Stimulated activated CD8-positive, alpha-beta memory T cell treated with anti-CD3 and anti-CD28 coated beads, Interleukin-7, amount 100 ng/mL, for 24 hours (primary cell): ENCODE measurements at places on chromosomes 5 and 9.

DNA sequence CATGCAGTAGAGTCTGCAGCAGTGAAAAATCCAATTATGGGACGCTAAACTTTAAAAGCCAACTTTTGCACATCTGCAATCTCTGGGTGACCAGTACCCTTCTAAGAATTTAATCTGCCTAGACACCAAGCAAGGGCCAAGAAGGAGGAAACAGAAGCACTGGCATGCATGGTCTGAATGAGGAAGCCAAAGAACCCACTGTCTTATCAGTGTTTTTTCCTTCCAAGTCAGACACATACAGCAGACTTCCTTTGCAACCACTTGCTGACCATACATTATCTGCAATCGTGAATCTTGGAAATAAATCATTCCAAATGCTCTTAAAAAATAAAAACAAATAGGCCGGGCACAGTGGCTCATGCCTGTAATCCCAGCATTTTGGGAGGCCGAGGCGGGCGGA, 65.9 kb downstream of the DEPDC1B start:
- no peak for DNase-seq

DNA sequence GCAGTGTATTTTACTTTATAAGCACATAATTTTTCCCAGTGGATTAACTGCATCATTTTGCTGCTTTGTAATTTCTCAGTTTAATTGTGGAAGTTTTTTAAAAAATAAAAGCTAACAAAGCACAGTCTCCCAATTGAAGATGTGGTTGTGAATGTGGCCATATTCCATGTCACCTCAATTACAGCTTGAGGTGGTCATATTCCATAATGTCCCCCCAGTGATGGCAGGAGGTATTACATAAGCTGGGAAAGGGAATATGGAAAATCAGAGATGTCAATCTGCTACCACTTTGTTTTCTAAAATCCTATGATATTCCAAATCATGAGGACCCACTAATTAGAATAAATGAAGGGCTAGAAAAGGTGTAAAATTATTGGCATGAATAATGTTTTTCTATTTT, 1672.0 kb upstream of the CDH9 start:
- DNase-seq, result no peak

- DNase-seq, result no peak
Measured at GRCh38 chr5:37955748-37956147, 115.9 kb upstream of the GDNF start.

- no peak for DNase-seq
Measured at GRCh38 chr5:76144513-76145274, 61.5 kb downstream of the SV2C start.

DNA sequence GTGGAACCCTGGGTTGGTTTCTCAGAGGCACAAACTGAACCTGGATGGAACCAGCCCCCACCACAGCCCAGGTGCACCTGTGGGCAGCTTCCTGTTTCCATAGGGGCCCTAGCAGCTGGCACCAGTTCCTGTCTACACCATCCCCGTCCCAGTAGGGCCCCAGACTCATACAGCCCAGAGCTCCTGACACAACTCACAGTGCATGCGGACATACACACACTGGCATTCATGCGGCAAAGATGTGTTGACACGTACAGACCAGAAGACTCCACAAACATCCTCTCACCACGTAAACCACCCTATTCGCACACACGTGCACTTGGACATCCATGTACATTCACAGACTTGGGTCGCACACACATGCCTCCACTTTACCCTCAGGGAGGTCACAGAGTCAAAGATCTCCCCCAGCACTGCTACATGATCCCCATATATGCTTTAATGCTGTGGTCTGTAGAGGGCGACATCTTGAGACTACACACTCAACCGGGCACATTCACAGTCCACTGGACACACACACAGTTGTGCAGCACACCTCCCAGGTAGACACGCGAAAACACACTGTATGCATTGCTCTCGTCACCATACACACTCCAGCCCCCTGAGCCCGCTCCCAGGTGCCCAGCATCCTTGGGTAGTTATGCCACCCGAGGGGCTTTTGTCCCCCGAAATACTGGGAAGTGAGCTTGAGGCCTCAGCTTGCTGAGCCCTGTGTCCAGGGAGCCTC, 22.4 kb downstream of the CXXC5 start:
- no peak for DNase-seq

DNA sequence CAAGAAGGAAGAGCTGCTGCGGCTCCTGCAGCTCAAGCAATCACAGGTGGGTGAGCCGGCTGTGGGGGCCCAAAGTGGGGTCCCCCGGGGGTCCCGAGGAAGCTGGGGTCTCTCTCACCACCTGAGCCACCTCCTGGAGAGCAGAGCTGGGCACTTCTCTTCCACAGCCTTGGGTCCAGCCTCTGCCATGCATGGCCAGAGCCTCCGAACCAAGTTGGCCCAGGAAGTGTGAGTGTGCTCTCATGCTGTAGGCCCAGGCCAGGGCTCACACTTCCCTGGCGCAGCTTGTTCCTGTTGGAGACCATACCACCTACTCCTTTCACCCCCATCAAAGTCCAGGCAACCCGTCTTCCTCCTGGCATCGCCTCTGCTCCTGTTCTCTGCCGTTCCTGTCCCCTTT, 19.7 kb downstream of the HMCN2 start:
- DNase-seq, result no peak

GRCh38 chr5:59117320-59117719, 534.4 kb downstream of the RAB3C start:
- DNase-seq, result no peak

- DNase-seq, result no peak
Measured at GRCh38 chr5:7755958-7756357, 95.0 kb downstream of the CFAP90 start.

DNA sequence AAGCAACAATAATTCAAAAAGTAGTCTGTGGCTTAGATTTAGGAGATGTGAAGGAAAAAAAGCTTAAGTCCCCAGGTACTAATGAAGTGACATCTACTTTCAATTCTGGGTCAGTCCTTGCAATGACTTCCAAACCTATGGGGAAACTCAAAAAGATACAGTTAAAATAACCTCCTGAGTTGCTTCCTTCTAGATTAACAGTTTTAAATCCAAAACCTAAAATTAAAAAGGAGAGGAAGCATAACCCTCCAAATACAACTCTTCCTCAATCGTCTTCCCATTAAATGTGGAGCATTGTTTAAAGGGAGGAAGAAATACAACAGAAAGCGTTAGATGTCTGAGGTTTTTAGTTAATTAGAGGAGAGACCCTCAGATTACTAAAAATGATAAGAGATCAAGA, 75.7 kb downstream of the AGTPBP1 start:
- DNase-seq, result no peak
